ENCODE measurements at places on chromosomes 2 and 18.
A peak's percentile ranks its signal among the peaks of the same experiment; 100 is the strongest.

DNA sequence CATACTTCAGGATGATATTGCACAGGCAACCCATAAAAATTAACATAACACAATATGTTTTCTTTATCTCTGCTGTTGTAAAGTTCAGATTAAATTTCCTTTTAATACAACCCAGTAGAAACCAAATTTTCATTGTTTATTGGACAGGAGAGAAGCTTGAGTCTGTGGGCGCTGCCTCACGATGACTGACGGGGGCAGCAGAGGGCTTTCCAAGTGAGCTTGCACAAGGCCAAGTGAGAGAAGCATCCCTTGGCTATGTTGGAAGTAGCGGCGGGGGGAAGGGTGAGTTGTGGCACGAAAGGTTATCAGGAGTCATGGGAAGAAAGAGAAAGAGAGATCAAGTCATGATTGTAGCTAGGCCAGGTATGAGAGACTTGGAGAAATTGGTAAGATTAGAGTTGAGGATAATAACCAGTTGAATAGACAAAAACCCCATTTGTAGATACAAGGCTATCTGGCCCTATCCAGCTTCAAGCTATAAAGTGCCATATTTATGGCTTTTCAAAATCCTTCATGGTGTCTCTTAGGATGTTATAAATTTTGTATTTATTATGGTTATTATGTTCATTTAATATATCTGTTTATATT lies 413.7 kb upstream of the FAM98A start:
- DNase-seq, result peak; percentile 21

- DNase-seq, result peak; percentile 18
These were observed 89.2 kb upstream of the CXCR4 start for GRCh38 chr2:136207030-136207623.

- DNase-seq, result peak; percentile 76
These were observed at the start of gene RAB11FIP5 for GRCh38 chr2:73112913-73113854. Gene RAB11FIP5 (minus strand): TSS chr2:73112948. CDS start chr2:73112777, 171 bp downstream.

GRCh38 chr18:69944436-69944835 lies 3.2 kb downstream of the CD226 start:
- no peak for DNase-seq

GRCh38 chr2:138893746-138894145 lies 113.6 kb upstream of the NXPH2 start:
- no peak for DNase-seq
